NCI-H2171 treated with DMSO at 0.1 percent for 48 hours (cell line): ENCODE measurements at places on chromosomes 12 and 14.

GRCh38 chr14:22450266-22450665 lies 138.8 kb downstream of the DAD1 start:
- no peak for DNase-seq

- DNase-seq, result no peak
Observed at GRCh38 chr12:52787324-52788191, 8.4 kb downstream of the KRT3 start.

- no peak for DNase-seq
Observed at GRCh38 chr12:45575417-45575816, 154.1 kb upstream of the ARID2 start.

GRCh38 chr12:24719293-24719721 lies 229.6 kb downstream of the BCAT1 start:
- no peak for DNase-seq

DNA sequence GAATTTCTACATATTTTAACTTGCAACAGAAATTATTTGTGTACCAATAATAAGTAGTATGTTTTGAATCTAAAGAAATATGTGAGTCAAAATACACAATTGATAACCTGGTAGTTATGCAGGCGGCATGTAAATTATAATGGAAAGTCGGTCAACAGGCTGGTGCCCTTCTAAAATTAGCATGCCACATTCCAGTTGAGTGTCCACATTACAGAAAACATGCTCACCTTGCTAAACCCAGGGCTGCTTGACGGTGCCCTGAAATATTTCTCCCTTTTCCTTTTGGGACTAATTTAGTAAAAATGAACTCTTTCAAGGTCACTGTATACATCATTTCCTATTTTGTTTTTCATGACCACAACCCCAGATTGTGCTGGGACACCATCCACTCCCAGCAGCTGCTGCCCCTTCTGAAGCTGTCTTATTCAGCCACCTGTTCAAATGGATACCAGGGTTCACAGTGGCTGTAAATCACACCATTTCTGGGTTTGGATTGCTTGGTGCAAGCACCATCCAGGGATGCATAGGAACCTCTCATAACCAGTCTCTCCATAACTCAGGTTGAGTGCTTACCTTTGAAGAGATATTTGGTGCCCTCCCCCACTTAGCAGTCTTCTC lies 110.6 kb downstream of the ANO6 start:
- no peak for DNase-seq

DNA sequence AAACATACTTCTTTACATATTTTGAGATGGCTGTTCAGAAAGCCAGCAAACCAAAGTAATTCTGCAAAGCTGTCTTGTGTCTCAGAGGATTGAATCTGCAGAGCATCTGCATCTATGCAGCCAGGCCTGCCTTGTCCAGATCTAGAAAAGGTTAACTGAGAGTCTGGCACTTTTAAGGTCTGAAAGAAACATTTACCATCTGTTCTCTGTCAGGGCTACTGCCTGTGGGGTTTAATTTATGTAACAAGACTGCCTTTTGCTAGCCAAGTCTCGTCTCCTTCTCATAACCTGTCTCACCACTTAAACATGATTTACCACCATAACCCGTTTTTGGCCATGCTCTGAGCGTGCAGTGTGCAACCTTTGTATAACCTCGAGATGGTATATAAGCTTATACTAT lies 194.2 kb downstream of the SYT10 start:
- DNase-seq, result no peak

DNA sequence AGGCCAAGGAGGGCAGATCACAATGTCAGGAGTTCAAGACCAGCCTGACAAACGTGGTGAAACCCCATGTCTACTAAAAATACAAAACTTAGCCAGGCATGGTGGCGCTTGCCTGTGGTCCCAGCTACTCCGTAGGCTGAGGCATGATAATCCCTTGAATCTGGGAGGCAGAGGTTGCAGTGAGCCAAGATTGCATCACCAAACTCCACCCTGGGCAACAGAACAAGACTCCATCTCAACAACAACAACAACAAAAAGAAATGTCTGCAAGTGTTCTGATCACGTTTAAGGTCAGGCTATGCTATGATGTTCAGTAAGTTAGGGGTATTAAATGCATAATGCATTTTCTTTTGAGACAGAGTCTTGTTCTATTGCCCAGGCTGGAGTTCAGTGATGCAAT lies 6.7 kb upstream of the PLD4 start:
- no peak for DNase-seq

DNA sequence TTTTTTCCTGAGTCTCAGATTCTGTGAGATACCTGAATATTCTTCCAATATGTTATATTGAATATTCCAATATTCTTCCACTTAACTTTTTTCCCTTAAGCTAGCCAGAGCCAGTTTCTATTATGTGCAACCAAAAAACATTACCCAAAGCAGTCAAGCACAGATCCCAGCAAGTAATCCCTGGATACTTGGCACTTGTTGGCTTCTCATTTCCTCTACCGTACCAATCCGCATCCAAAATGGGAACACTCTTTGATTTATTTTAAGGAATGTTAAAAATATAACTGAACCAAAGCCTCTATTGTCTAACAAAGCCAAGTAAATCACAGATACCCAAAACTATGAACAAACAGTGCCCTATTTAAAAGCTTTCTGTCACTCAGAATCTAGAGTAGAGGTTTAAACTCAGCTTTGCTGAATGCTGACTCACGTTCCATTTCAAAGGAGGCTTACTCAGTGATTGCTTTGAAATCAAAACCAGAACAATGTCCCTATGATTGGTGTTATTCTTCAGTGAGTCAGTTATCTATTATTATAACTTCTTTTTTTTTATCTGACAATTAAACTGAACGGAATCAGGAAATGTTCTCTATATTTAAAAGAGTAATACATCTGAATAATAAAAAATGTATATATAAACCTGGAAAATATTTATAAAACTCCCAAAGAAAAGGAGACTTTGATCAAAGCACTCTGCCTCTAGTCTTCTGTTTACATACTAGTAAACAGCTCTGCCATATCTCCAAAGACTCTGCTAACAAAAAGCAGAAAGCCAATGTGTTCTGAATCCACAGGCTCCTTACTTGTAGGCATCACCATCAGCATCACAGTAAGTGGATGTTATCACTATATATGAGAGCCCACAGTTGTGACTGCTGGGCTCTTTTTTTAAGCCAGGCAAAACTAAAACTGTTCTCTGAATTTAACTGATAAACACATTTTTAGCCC lies 360.8 kb downstream of the CCDC91 start:
- no peak for DNase-seq

GRCh38 chr12:120118321-120119061 lies 1.9 kb upstream of the RAB35 start:
- no peak for DNase-seq

DNA sequence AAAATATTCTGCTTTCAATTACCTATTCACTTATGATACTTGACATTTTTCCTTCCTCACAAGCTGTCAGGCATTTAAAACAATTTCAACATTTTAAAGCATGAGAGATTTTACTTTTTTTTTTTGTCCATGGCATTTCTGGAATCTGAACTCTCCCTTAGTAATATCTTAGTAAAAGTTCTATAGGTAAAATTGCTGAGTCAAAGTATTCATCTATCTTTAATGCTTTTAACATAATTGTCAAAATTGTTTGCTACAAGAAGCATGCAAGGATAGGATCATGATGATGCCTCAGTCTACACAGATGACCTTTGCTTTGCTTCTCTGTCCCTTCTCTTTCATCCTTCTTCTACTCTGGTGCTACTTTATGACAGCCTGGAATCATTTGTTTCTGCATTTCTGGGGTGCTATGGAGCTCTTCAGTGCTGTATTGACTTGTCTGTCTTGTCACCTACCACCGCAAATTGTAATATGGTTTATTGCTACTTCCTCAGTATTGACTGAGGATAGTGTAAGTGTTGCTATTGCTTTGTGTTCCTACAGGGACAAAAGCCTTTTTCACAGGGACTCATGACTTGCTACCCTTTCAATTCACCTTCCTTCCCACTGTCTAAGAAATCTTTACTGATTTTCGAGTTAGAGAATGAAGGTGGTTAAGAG lies 589.8 kb upstream of the ATP2B1 start:
- no peak for DNase-seq

DNA sequence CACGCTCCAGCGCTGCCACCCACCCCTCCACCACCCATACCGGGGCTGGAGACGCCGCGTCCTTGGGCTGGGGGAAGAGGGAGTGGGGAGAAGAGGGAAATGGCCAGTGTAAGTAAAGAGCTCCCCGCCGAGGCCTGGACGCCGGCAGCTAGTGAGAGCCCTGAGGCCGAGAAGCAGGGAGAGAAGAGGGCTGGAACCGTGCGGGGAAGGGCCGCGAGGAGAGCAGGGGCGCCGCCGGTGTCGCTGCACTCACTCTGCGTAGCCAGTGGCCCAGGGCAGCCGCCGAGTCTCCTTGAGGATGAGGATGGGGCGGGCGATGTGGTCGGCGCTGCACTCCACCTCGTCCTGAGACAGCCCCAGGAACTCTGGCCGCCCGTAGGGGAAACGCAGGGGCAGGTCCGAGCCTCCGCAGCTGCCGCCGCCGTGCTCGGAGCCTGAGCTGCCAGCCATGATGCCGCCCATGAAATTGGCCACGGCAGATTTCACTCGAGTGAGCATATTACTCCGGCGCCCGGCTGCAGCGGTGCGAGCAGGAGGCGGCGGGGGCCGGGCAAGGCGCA lies 631 bp downstream of the PPM1H start:
- DNase-seq, result peak; percentile 46

GRCh38 chr14:65142914-65143625 lies 40.8 kb upstream of the MAX start:
- peak; percentile 10 for DNase-seq

GRCh38 chr12:62728741-62729140 lies 206.2 kb downstream of the PPM1H start:
- no peak for DNase-seq

GRCh38 chr12:90174198-90174510 lies 465.5 kb upstream of the ATP2B1 start:
- no peak for DNase-seq

GRCh38 chr12:21906919-21907493 lies 34.2 kb downstream of the ABCC9 start:
- DNase-seq, result no peak

- no peak for DNase-seq
Observed at GRCh38 chr12:65615118-65615517, 209.2 kb upstream of the HMGA2 start.

- no peak for DNase-seq
Observed at GRCh38 chr12:114744691-114745090, 60.7 kb upstream of the TBX3 start.

GRCh38 chr14:87524011-87524410 lies 469.0 kb downstream of the GALC start:
- DNase-seq, result no peak

DNA sequence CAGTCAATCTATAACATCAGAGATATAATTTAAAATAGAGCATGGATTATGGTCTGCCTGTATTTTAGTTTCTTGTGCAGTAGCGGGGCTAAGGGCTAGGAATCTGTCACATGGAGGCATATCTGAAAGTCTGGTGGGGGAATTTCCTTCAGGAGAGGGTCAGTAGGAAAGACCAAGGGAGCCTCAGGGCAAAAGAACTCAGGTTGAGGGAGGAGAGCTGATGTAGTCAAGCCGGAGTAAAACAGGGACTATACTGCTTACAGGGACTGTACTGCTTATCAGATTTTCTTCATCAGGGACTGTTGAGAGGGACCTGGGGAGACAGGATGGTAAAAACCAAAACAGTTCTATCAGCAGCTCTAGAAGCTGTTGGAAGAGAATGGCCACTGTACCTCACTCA lies 82.0 kb upstream of the CPM start:
- DNase-seq, result no peak

GRCh38 chr14:55518391-55518790 lies 61.6 kb upstream of the KTN1 start:
- DNase-seq, result no peak

DNA sequence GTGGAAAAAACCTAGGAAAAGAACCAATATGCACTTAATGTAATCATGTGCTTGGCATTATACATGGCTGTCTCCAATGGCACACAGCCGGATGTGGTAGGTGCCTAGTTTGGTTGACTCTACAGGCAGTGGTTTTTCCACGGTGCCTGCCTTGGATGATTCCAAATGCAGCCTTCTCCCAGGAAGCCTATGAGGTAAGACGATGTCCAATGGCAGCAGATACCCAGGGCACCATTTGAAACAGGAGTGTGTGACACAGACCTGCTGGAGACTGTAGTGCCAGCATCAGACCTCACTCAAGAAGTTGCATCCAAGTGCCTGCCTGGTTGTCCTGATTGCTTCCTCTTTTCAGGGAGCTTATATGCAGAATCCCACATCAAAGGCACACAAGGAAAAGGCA lies 88.0 kb upstream of the VASH1 start:
- DNase-seq, result no peak

DNA sequence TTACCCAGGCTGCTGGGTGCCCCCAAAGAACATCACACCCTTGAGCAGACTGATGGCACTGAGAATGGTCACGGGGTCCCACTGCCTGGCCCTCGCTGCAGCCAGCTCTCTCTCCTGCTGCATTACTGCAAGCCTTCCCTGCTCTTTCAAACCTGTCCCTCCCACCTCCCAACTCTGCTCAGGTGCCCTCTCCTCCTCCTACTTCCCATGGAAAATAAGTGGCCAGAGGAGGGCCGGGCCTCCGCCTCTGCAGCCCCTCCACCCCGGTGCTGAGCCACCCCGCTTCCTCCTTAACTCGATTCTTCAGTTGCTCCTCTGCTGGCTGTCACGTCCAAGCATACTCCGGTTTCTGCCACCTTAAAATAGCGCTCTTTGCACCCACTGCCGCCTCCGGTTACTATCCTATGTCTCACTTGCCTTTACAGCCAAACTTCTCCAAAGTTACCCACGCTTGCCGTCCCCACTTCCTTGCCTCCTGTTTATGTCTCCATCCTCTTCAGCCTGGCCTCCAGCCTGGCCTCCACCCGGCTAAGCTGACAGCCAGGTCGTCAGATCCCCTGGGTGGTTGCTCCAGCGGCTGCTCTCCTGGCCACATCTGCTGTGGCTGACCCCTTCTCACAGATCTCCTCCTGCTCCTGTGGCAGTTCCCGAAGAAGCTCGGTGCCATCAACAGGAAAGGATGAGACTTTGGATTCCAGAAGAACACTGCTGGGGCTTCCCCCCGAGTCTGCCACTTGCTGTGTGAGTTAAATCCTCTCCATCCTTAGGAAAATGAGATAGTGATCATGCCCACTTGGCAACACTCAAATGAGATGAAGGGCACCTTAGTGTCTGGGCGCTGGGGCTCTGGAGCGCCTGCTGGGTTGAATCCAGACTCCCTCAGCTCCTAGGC lies 7.7 kb downstream of the SMIM41 start:
- DNase-seq, result no peak

DNA sequence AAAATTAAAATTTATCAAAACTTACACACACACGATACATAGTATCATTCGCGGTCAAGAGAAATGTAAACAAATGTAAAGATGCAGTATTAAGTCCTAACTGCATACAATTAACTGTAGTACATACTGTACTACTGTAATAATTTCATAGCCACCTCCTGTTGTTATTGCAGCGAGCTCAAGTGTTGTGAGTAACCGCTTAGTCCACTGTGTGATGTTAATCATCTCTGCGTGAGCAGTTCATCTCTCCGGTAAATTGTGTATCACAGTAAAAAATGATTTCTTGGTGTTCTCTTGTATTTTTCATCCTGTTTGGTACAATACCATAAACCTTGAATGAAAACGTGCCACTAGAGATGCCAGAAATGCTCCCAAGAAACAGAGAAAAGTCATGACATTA lies 6.5 kb downstream of the EPS8 start:
- no peak for DNase-seq

GRCh38 chr12:11150832-11151231 lies 16.4 kb upstream of the TAS2R30 start:
- no peak for DNase-seq
